ENCODE measurements at places on chromosomes 2 and 18.

GRCh38 chr18:58405107-58405898, 223.6 kb downstream of the ALPK2 start:
- DNase-seq = no peak

DNA sequence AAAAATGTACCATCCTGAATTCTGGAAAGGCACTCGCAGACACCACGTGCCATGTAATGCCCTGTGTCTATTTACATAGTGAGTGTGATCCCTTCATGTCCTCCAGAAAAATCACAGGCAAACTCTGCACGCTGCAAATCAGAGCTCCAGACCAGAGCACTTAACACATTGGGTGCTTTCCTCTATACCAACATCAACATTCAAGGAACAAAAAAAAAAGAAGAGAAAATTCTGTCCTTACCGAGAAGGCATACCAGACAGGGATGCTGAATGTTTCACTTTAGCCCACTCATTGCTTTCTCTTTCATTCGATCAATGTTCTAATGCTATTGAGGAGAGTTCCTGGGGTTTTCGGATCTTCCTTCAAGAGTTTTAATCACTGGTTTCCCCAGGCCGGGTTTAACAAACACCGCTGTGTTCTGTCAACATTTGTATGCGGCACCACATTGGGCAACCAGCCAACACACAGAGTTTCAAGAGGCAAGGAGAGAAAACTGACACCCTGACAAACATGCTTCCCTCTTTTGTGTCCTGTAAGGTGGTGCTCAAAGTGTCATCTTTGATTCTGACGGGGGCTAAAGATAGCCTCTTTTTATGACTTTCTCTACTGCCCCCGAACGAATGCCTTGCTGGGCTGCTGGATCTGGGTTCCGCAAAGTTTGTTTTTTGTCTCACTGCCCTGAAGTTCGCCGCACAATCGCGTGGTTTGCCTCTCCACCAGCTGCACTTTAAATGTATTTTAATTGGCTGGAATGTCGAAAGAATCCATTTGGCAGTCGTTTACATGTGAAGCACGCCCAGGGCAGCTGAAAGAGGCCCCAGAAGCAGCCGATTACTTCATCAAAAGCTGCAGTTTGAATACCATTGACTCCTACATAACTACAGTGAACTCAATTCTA, 106.4 kb upstream of the NCKAP5 start:
- peak; percentile 95 for DNase-seq

GRCh38 chr18:54388203-54389142, 30.8 kb downstream of the C18orf54 start:
- peak; percentile 91 for DNase-seq

GRCh38 chr2:233082222-233082930, 22.2 kb downstream of the INPP5D start:
- no peak for DNase-seq

- DNase-seq = no peak
These were observed 359.2 kb downstream of the TGIF1 start for GRCh38 chr18:3808985-3809780.

DNA sequence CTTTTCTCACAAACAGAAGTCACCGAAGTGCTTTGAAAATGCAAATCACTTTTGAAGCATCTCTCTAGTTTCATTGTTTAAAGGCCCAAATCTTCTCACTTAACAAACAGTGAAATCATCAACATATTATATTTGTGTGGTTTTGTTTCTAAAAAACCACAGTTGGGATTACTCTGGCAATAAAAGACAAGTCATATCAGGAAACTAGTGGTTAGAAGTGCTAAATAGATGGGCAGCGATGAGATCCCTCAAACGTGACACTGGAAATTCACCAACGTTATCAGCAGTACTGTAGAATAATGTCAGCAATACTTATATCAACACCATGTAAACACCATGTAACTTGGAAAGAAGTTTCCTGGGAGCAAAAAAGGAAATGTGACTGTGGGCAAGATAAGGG, 893.5 kb downstream of the SUCLG1 start:
- no peak for DNase-seq

GRCh38 chr2:36357847-36358659, 2.5 kb downstream of the CRIM1 start:
- peak; percentile 91 for DNase-seq

- peak; percentile 4 for DNase-seq
These were observed 447.3 kb downstream of the XIRP2 start for GRCh38 chr2:167335541-167335992.

- DNase-seq = no peak
These were observed 25.6 kb downstream of the ZNF236 start for GRCh38 chr18:76847916-76848315.

DNA sequence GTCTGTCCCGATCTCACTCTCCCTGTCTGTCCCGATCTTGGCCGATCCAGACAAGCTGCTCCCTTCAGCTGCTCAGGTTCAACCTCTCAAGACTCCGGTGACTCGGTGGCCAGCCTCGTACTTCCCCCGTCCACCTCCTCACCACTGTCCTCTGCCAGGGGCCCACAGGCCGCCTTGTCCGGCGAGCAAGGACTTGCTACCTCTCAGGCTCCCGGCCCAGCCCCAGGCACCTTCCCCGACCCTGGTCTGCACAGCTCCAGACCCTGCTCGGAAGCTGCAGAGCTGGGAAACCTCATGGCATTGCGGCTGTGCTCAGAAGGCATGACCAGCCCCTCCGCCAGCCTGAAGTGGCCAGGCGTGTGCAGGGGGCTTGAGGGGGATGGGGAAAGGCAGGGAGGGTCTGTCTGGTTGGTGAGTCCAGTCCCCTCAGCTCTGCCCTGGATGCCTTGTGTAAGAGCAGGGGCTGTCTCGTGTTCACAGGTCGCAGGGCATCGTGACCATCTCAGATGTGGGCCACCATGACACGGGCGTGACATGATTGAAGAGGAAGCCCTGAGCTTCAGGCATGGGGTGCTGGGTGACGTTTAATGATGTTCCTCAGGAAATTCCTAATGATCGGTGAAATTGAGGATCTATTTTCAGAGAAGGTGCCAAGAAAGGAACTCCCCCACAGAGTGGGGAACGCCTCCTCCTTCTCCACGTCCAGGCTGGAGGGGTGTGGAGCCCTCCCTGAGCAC, 121.2 kb upstream of the CTDP1 start:
- DNase-seq = no peak

GRCh38 chr2:168971261-168971660, 59.9 kb downstream of the ABCB11 start:
- DNase-seq = no peak

GRCh38 chr2:124762388-124762787, 737.3 kb downstream of the CNTNAP5 start:
- DNase-seq = no peak

- DNase-seq = no peak
These were observed 15.1 kb downstream of the MYL1 start for GRCh38 chr2:210299866-210300373.

DNA sequence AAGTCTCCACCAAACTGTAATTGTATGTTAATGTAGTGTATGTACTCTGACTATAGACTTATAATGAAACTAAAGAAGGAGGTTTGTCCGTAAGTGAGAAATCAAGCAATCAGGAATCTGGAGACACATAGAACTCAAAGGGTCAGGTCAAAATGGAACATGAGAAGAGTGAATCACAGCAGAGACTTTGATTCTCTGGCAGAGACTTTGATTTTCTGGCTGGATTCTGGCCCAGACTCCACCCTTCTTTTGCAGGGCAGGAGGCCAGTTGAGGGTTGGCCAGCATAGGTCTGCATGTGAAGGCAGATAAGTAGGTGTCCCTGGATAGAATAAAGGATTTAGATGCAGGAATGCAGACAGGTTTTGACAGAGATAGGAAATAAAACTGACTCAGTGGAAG, 11.0 kb upstream of the NCKAP5 start:
- peak; percentile 43 for DNase-seq

- DNase-seq = no peak
These were observed 59.8 kb upstream of the HS6ST1 start for GRCh38 chr2:128378231-128379020.

DNA sequence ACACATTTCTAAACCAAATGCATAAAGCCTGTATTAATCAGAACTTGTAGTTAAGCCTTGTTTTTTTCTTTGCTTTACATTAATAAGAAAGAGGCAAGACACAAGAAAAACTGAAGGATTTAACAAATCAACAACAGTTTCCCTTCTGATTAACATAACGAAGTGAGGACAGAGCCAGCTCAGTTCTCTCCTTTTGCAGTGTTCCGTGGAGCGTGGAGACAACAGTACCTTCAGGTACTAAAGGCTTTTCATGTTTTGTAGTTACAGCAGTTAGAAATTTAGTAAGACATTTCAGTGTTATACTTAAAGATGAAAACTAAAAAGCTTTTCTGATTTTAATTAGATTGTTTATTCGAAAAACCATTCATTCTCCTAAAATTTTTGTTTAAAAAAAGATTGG, 115.2 kb downstream of the FMNL2 start:
- DNase-seq = no peak

- DNase-seq = no peak
These were observed 15.2 kb downstream of the IL18RAP start for GRCh38 chr2:102438111-102438510.

DNA sequence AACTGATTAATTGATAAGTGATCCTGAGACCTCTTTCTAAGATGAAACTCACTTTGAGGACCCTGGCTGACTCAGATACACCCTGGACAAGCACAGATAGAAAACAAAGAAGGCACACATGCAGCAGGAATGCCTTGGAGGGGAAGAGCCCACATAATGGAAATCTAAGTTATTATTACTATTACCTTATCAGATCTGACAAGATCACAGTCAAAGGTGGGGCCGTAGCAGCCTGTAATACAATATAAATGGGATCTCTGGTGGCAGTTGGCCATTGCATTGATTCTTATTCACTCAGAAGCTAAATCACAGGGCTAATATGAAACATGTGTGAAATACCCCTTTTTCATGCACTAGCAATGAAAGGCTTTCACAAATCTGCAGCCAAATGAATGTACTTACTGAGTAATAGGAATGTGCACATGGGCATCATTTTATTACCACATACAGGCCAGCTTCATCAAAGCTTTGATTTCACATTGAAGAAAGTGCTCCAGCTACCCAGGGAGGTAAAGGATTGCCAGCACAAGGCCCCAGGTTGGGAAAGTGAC, 84.0 kb downstream of the ZBTB7C start:
- DNase-seq = no peak

GRCh38 chr2:45433363-45433762, 177.7 kb downstream of the SRBD1 start:
- DNase-seq = no peak

GRCh38 chr2:38656866-38657480, 8.9 kb upstream of the GALM start:
- DNase-seq = no peak

GRCh38 chr18:3066341-3067110, 53.6 kb upstream of the LPIN2 start:
- no peak for DNase-seq

GRCh38 chr2:190648289-190649034, 421 bp upstream of the NAB1 start:
- DNase-seq = peak; percentile 85

DNA sequence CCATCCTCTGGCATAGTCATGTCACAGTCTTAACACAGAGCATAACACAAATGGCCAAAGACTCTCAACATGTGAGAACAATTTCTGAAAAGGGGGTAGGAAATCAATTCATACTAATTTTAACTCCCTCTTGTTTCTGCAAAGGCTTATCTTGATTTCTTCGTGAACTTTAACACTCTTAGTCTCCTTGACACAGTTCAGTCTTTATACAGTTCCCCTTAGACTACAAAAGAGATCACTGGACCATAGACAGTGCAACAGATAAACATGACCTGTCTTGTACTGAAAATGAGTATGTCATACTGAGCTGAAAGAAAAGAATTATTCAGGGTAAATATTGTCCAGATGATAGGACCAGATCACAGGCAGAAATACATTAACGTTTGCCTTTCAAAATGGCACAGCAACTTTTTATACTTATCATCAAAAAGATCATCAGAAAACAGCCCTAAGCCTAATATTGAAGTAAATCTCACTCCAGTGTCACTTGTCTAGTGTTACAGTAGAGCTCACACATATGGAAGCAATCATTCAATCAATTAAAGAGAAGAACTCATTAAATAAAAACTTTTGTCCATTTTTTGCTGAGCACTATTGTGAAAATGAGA, 56.4 kb upstream of the VRK2 start:
- DNase-seq = no peak

DNA sequence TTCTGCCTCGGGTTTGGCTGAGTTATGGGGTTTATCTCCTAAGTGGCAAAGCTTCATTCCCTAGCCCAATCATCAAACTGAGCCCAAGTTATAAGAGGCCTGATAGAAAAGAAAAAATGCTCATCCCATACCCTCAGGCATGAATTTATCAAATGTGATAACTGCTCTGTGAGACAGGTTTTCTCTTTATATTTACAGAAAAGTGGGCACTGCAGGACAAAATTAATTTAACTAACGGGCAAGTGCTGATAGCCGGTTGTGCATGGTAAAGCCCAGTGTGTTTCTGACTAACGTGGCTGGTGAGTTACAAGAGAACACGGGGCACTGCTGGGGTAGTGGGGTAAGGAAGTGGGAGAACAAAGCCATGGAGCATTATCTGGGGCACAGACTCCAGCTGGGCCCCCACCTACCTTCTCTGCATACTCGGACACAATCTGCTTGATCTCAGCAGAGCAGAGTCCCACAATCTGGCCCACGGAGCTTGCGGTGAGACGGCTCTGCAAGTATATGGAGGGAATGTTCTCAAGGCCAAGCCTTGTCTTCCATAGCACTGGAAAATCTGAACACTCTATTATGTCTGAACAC, 40.3 kb downstream of the CCDC93 start:
- DNase-seq = no peak

- peak; percentile 56 for DNase-seq
These were observed 36.3 kb downstream of the STAT4 start for GRCh38 chr2:191114403-191114886.

DNA sequence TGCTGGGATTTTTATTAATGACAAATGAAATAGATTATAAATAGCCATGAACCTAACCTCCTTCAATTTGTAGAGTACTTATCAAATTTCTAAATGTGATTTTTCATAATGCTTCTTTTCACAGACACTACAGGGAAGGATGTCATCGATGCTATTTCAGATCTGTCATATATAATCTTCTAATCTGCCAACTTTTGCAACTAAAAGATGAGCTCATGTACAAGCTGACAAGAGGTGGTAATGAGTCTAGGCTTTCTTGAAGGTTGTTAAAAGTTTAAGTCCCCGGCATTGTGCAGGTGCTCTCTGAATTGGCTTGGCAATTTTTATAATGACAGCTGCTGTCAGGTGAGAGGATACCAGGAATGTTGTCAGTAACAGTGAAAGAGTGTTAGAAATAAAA, 320.4 kb downstream of the LRRTM4 start:
- no peak for DNase-seq

GRCh38 chr2:156380117-156380645, 47.7 kb upstream of the NR4A2 start:
- DNase-seq = no peak

DNA sequence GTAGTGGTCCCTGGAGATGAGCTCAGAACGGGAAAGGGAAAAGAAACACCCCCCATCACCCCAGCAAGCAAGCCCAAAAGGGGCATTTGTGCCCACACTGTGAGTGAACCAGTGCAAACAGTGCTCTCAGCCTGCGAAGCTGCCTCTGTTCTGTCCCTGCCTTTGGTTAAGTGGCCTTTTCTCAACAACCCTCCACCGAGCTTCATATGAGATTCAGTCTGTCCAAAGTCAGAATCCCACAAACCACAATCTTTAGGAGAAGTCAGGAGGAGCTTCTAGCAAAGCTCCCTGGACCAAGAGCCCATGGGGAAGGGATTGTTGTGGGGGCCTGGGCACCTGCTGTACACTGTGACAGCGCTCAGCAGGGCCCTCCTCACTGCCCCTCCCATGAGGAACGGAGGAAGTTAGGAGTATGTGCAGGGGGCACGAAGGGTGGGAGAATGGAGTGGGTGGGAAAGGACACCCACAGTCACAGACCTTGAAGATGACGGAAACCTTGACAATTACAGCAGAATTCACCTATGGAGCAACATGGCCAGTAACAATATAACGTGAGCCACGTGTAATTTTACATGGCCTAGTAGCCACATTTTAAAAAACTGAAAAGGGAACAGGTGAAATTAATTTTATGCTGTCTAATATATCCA, 119.5 kb downstream of the SMAD7 start:
- DNase-seq = no peak

Data from fibroblast of skin of back (primary cell).